ENCODE measurements at places on chromosomes 1 and 21.

DNA sequence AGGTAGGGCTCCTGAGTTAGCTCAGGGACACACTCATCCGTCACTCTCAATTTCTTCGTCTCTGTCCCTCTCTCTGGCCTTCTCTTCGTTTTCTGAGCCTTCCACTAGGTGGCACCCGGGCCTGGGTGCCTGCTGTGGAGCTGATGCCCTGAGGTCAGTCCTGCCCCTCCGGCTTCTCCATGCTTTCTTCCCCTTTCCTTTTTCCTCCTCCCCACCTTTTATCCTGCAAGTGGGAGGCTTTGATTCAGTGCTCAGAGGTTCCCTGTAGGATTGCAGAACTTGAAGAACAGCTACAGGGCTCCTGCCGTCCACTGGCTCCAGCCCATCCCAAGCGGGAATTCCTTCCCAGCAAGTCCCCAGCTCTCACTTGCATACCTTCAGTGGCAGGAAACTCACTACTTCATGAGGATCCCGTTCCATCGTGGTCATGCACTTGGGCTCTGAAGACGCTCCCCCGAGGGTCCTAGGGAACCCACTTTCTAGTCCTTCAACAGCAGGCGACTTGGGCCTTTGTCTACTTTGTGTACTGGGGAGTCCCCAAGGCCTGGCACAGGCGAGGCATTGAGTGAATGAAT is 45.6 kb downstream of the SRRM1 start:
- peak; percentile 69 for DNase-seq

DNA sequence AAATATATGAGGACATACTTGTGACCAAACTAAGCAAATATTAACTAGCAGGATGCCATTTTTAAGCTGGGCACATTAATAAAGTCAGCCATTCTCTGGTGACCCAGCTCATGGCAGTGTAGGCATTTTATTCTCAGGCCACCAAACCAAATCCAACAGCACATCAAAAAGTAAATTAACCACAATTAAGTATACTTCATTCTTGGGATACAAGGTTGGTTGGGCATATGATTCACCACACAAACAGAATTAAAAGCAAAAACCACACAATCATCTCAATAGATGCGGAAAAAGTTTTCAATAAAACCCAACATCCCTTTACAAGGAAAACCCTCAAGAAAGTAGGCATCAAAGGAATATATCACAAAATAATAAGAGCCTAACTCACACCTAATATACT is 101.3 kb downstream of the FAF1 start:
- DNase-seq: no peak

DNA sequence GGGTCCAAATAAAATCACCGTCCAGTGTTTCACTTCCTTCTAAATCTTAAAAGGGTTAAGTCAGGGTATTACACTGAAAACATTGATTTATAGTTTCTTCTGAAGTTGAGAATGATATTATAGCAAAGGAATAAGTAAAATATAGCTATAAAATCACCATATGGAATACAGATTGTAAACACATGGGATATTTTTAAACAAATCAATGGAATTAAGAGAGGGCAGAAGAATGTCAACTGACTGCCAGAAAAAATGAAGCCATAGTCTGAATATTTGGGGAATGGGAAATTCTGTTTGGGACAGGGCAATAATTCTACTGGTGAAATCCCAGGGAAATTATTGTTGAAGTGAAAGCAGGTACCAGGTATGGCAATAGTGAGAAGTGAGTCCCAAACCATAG is 664.6 kb downstream of the NCAM2 start:
- DNase-seq: no peak

- no peak for DNase-seq
These were observed 28.4 kb downstream of the RNF2 start for GRCh38 chr1:185073725-185074124.

- no peak for DNase-seq
These were observed 87.1 kb upstream of the COL6A1 start for GRCh38 chr21:45894450-45894825.

GRCh38 chr1:5935026-5935425 is 57.2 kb downstream of the NPHP4 start:
- DNase-seq: no peak

- no peak for DNase-seq
These were observed 26.9 kb downstream of the WDR26 start for GRCh38 chr1:224407571-224408293.

- no peak for DNase-seq
These were observed 2.4 kb downstream of the TMEM125 start for GRCh38 chr1:43272161-43272560.

DNA sequence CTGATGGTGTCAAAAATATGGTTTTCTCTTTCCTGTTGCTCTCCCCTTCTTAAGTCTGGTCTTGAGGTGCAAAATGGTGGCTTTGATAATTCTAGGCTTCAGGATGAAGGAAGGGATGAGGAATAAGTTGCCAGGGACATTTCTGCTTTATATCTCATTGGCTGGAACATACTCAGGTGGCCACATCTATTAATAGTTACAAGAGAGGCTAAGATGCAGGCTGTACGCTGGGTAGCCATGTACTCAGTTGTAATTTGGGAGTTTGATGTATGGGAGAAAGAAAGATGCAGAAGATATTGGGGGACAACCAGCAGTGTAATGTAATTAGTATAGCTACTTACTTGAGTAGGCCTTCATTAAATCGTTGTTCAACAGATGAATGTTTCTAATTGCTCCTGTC is 25.2 kb downstream of the PRKAA2 start:
- DNase-seq: no peak

GRCh38 chr1:3932156-3932919 is 32.3 kb upstream of the C1orf174 start:
- DNase-seq: no peak

DNA sequence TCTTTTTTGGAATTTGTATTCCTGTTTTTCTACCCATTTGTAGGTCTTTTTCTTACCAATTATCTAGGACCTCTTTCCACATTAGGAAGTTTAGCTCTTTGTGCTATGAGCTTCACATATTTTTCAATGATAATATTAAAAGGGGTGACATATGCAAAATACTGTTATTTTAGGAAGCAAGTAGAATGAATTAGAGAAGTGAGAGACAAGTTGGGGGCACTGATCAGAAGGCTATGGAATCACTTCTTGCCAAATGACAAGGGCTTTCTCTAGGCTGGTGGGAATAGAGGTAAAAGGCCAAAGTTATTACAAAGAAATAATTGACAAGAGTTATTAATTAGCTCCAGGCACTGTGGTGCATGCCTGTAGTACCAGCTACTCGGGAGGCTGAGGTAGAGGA is 4.3 kb upstream of the BCAR3 start:
- DNase-seq: no peak

DNA sequence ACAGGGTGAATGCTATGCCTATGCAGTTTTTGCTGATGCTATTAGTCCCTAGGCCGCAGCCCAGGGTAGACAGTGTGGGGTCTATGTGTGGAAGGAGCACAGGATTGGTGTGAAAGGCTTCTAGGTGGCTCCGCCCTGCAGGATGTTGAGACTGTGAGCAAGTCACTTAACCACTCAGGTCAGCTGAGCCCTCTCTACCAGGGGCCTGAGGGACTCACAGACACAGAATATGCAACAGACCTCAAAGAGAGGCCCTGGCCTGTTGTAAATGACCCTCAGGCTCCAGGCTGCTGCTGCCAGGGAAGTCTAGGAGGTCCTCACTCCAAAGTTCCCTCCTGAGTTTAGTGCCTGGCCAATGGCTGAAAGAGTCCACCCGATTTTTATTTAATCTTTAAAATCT is 11.0 kb downstream of the NHLH2 start:
- DNase-seq: no peak

DNA sequence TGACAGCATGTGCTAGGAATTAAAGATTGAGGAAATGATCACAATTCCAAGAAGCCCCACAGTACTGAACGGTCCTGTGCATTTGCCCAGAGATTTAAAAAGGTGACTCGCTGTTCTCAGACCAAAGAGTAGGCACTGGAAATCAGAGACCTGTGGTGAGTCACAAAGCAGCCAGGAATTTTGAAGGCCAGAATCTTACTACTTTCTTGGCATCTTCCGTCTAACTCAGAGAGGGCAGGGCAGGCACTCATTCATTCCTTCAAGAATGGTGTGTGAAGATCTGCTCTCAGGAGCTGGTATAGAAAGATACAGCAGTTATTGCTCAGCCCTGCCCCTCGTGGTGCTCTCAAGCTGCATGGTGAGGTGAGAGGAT is 57.9 kb downstream of the BRINP2 start:
- no peak for DNase-seq

- DNase-seq: no peak
These were observed 39.1 kb downstream of the SPSB1 start for GRCh38 chr1:9331558-9332346.

DNA sequence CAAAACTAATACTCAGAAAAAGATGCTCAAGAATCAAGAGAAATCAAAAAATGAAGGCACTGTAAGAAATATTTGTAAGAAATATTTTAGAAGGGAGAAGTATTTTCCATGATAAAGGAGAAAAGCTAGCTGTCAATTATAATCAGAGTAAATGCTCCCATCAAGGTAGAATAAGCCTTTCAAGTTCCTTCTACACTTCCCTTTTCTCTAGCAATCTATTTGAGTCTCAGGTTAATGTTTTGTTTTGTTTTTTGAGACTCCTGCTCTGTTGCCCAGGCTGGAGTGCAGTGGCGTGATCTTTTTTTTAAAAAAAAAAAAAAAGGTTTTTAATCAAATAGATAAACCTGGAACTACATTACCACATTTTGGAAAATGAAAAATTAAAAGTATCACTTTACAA is 33.3 kb downstream of the PUM1 start:
- no peak for DNase-seq

- DNase-seq: no peak
These were observed 10.7 kb downstream of the THAP3 start for GRCh38 chr1:6635161-6635909.

DNA sequence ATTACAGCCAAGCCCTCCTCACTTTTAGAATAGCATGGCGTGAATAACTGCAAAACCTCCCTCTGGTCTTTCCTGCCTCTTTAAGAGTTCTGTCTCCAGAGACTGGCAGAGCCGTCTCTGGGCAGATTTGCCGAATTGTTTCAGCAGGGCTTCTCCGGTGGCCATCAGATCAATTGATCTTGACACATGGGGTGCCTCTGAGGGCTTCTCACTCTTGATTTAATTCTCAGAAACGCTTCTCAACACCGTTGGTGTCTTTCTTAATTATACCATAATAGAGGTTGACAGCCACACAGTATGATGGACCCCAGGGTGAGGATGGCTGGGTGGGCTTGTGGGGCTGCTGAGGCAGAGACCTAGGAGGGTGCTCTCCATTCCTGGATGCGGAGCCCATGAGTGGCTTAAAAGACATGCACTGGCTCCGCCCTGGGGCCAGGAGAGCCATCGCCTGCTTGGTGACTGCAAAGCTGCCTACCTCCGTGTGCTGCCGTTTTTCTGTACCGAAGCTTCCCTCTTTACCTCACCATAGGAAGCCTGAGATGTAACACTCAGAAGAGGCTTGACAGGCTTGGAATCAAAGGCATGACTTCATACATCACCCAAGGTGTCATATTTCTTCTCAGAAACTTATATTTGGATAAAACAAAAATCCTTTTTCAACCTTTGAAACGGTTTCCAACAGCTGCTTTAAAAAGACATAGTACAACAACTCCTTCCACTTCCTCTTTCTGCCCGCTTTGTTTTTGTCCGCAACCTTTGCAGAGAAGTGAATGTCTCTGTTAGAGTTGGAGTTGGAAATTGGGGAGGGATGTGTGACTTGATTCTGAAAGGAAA is 82.9 kb downstream of the GALNT2 start:
- DNase-seq: no peak

DNA sequence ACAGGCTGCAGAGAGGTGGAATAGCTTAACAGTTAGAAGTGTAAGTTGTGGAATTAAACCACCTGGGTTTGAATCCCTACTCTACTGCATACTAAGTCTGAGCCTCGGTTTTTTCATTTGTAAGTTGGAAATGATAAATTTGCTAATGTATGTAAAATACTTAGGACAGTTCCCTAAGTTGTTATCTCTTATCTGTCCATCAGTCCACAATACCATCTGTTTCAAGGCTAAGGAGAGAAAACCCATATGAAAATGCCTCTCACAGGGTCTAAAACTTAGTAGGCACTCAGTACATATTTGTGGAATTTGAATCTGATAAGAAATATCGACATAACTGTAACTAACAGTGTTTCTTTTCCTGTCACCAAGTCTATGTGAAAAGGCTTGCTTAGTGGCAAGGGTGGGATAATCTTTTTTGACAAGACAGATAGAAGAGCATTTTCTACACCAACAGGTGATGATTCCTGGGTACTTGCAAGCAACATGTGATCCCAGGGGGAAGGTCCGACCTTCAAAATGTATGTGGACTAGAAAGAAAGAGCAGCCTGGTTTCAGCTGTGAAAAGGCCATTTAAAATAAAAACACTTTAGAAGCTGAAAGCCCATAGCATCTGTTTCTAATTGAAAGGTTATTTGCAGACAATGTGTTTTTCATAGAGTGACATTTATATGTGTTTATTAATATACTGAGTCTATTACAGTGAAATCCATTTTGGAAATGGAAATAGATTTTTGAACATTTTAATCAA is 202.9 kb downstream of the HHAT start:
- DNase-seq: no peak

DNA sequence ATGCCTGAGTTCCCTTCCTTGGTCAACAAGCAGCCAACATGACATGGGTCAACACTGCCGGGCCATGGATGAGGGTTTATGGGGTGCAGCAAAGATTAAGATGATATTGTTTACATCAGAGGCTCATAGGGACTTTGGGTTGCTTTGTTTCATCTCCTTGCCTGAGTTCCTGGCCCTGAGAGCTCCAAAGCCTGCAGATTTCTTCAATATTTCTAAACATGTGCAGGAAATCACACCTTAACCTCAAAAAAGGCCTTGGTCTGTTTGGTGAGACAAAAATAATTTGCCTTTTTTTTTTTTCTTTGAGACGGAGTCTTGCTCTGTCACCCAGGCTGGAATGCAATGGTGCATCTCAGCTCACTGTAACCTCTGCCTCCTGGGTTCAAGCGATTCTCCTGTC is 876 bp downstream of the SLAMF8 start:
- DNase-seq: no peak

DNA sequence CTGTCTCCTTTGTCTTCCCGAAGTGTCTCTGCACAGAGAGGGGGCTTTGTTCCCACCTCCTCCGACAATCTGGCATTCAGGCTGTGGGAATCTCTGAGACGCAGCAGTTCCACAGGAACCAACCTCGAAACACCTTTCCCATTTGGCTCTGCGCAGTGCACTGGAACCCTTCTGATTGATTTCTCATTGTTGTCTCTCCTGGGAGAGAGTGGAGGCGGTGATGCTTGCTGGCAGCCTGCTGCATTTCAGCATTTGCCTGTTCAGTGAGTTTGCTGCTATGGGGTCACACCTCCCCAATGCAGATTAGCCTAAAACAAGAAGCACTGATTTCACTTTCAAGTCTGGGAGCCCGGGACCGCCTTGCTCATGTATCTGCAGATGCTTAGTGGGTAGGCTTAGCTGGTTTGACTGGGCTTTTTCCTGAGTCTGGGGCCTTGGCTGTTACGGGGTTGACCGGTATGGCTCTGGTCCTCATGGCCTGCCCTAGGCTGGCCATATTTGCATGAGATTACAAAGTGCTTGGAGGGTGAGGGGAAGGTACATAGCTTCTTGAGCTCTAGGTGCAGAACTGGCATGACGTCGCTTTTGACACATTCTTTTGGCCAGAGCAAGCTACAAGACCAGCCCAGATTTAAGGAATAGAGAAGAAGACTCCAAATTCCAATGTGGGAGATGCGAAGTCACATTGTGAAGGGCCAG is 695.3 kb downstream of the PTPRU start:
- no peak for DNase-seq

- DNase-seq: no peak
These were observed 350.9 kb downstream of the ST6GALNAC3 start for GRCh38 chr1:76425201-76426145.
